Stimulated activated naive CD8-positive, alpha-beta T cell treated with anti-CD3 and anti-CD28 coated beads, Interleukin-15, amount 100 ng/mL, for 72 hours (primary cell): ENCODE measurements at places on chromosomes 5 and 9.

DNA sequence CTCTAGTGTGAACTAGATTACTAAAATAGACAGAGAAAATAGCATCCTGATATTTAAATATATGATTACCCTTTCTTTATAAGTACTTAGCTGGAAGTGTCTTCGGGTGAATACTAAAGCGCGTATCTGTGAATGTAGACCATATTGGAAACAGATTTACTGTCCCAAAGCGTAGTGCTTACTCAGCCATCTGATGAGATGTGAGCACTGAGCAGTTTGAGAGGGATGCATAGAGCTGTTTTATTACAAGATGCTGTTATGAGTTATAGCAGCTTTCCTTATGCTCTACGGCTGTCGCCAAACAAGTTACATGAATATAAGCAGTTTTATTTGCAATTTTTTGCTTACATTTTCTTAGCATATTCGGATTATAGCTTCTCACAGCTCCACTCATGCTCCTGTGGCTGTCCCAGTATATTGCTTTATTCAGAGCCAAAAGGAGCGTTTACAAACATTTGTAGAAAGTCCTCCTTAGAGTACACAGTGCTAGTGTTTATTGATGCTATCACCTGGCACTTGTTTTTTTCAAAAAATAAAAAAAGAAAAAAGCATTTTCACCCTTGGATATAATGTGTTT is 981.4 kb upstream of the WWC1 start:
- no peak for DNase-seq

DNA sequence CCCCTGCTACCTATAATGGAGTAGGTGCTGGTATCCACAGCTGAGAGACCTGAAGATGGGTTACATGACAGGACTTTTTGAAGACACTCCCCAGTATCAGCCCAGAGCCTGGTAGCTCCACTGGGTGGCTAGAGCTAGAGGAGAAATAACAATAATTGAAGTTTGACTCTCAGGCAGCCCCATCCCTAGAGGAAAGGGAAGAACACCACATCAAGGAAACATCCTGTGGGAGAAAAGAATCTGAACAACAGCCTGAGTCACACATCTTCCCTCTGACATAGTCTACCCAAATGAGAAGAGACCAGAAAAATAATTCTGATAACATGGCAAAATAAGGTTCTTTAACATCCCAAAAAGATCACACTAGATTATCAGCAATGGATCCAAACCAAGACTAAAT is 432.1 kb downstream of the CDH18 start:
- no peak for DNase-seq

GRCh38 chr9:123996731-123997421 is 14.7 kb upstream of the LHX2 start:
- DNase-seq = peak; percentile 49

DNA sequence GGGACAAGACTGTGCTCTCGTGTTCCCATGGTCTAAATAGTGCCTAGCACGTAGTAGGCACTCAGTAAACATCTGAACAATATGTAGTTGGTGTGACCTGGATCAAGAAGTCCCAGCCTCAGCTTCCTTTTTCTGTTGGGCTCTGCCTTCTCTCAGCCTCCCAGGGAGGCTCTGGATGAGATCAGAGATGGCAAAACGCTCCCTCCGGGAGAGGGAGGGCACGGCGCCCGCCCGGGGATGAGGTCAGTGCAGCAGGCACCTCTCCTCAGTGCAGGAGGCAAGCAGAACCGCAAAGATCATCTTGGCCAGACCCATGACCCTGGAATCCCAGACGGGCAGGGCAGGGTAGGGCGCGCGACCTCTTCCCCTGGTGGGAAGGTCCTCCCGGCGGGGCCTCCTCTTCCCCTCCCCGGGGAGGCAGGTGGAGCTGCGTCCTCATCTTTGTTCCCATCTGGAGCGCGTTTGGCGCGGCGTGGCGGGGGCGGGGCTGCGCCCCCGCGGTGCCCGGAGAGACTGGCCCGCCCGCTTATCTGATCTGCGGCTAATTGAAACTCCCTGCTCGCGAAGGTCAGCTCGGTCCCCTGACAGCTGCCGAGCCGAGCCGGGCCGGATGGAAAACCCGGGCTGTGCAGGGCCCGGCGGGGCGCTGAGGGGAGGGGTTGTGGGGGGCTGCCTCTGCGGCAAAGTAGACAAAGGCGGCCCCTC is 60.9 kb downstream of the CXXC5 start:
- DNase-seq = no peak

GRCh38 chr9:93592643-93593021 is 16.2 kb downstream of the PHF2 start:
- no peak for DNase-seq

GRCh38 chr9:132748450-132748849 is 78.2 kb downstream of the GTF3C4 start:
- no peak for DNase-seq

DNA sequence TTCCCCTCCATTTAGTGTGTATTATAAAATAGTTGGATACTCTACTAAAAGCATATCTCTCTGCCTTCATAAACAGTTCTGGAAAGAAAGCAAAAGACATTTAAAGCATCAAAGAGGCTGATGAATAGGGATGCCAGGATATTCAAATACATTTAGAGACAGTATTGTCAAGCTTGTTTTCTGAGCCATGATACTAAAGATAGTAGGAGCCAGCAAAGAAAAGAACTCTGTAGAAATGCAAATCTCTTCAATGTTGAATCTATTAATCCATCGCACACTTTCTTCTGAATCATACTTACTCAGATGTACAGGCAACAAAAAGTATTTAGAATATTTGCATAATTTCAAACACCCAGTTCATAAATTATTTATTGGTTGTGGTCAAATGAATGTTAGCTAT is 207.1 kb upstream of the MEF2C start:
- DNase-seq = no peak

GRCh38 chr5:136212252-136212721 is 19.3 kb upstream of the SMIM32 start:
- peak; percentile 39 for DNase-seq

DNA sequence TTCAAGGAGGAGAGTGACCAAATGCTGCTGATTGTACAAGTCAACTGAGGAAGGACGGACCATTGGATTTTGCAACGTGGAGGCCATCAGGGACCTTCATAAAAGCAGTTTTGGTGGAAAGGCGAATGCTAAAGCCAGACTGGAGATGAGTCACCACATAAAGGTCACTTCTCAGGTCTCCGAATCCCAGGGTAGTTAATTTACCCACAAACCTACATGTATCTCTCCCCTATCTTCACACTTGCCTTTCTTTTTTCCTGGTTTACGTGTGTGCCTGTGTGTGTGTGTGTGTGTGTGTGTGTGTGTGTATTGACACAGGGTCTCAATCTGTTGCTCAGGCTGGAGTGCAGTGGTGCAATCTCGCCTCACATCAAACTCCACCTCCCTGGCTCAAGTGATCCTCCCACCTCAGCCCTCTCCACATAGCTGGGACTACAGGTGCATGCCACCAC is 4.6 kb upstream of the CTNNA1 start:
- no peak for DNase-seq

DNA sequence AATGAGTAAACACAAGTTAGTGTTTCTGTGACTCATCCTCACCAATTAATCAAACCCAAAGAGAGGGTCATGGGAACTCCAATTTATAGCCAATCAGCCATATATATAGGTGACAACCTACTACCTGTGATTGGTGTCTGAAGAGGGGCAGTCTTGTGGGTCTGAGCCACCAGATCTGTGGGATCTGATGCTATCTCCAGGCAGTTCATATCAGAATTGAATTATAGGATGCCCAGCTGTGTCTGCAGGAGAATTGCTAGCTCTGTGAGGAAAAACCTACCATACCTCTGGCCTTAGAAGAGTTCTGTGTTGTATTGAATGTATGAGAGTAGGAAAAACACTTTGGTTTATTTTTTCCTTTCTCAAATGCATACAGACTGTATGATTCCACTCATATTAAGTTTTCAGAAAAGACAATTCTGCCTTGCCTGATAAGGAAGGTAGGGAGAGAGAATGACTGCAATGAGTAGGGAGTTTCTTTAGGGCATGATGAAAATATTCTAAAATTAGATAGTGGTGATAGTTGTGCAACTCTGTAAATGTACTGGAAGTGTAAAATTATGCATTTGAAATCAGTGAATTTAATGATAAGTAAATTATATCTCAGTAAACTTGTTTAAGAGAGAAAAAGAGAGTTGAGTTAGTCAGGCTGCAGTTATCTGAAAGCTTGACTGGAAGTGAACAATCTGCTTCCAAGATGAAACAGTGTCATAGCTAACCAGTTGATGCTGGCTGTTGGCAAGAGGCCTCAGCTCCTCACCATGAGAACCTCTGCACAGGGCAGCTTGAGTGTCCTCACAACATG is 274.9 kb downstream of the AUH start:
- DNase-seq = no peak

- DNase-seq = no peak
These were observed 6.5 kb downstream of the TMEM161B start for GRCh38 chr5:88262116-88262515.

- peak; percentile 21 for DNase-seq
These were observed at the start of gene TUSC1 for GRCh38 chr9:25678147-25678666. Gene TUSC1, minus strand, starts transcription at chr9:25678444. Its CDS starts 132 bp downstream, at chr9:25678312.

DNA sequence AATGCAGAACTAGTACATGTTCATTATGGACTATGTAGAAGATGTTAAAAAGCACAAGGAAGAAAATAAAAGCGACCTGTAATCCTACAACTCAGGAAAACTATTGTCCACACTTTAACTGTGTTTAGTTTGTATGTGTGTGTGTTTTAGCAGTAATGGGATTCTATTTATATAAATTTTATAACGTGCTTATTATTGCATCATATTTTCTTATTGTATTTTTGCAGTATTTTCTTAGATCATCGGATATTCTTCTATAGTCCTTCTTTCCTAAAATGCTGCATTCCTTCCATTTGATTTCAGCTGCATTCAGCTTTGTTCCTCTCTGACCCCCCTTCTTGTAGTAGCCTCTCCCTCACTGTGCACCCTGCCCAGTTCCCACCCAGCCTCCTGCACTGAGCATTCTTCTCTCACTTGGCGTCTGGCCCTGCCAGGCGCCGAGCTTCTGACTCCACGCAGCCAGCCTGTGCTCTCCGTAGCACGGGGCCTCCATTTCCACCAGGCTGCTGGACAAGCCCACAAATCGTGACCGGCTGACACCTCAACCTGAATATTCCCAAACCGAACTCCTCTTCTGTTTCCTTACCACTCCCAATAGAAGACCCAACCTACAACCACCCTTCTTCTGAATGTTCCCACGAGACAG is 39.9 kb downstream of the MVB12B start:
- DNase-seq = no peak

GRCh38 chr9:70617033-70617828 is 202.8 kb upstream of the KLF9 start:
- no peak for DNase-seq

GRCh38 chr5:16675806-16676205 is 59.0 kb upstream of the RETREG1 start:
- DNase-seq = no peak

GRCh38 chr5:9356351-9356825 is 189.5 kb downstream of the SEMA5A start:
- no peak for DNase-seq

DNA sequence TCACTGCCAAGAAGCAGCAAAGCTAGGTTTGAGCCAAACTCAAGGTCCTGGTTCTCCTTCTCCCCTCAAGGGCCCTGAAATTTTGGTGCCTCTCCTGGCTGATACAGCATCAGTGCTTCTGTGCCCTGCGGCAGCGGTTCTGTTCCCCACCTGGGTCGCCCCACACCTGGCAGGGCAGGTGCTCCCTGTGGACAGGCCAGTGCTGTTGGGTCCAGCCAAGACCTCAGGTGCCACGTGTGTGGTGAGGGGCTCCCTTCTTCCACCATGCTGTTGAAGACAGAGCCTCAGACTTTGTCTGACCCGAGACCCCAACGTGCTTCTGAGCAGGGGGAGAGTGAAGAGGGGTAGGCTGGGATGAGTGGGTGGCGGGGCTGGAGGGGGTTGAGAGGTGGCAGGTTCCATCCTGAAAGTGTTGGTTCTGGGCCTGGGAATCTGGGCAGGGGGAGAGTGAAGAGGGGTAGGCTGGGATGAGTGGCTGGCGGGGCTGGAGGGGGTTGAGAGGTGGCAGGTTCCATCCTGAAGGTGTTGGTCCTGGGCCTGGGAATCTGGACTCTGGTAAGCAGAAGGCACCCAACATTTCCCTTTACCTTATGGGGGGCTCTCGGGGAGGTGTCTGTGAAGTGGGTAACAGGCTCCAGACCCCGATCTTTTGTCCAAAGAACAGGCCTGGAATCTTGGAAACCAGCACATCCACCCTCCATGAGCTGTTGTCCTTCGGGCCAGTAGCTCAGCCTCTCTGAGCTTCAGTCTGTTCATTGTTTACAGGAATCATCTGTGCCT is 2.3 kb downstream of the PLEKHG4B start:
- DNase-seq = no peak

DNA sequence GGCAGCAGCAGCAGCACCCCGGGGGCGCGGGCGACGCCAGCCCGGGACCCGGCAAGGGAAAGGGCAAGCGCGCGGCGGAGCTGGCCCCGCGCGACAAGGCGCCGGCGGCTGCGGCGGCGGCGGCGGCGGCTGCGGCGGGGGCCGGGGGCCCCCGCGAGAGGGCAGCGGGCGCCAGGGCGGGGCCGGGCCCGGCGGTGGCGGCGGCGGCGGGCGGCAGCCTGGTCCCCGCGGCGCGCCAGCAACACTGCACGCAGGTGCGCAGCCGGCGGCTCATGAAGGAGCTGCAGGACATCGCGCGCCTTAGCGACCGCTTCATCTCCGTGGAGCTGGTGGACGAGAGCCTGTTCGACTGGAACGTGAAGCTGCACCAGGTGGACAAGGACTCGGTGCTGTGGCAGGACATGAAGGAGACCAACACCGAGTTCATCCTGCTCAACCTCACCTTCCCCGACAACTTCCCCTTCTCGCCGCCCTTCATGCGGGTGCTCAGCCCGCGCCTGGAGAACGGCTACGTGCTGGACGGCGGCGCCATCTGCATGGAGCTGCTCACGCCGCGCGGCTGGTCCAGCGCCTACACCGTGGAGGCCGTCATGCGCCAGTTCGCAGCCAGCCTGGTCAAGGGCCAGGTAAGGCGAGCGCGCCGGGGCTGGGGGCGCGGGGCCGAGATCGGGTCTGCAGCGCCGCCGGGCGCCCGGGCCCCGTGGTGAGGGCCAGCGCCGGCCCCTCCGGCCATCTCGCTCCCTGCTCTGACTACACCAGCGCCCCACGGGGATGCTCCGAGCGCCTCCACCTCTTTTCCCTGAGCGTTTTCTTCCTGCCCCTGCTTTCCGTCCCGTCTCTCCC is at the start of gene UBE2QL1:
Gene UBE2QL1, plus strand, starts transcription at position 238 of the 843 bp plus-strand sequence. Its CDS starts 35 bp downstream, at position 273.
- peak; percentile 17 for DNase-seq
